ENCODE measurements at places on chromosomes 12 and 14.
A peak's percentile ranks its signal among the peaks of the same experiment; 100 is the strongest.

DNA sequence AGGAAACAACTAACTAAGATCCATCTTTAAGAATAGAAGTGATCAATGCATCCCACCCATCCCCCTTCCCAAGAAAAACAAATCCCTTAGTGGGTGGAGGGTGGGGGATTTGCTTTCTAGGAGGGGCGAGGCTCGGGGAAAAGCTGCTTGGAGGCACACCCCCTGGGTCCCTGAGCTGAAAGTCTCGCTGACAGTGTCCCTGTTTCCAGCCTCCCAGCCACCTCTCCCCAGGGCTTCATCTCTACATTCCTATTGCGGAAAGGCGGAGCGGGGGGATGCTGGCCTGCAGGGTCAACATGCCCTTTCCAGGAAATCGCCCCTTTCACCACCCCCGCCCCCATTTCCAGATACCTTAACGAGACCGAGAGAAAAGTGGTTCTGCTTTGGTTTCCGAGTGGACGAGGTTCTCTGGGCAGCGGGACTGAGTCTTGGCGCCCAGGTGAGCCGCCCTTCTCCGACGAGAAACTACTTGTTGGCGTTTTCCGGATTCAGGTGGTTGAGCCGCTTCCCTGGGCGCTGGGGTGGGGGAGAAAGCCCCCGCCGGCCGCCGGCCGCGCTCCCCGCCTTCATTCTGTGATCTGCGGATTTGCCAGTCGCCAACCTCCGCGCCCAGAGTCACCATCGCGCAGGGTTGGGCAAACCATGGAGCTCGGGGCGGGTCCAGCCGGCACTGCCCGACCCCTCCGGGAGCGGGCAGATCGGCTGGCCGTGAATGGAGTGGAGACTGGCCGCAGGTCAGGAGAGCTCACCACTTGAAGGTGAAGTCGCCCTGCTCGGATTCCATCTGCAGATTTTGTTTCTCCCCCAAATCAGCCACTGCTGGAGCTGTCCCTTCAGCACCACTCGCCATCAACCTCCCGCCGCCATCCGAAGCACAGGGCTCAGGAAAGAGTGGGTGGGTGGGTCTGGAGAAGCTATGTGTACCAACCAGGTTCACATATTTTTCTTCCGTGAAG, 505 bp downstream of the KCNC2 start:
- DNase-seq, result peak; percentile 34

DNA sequence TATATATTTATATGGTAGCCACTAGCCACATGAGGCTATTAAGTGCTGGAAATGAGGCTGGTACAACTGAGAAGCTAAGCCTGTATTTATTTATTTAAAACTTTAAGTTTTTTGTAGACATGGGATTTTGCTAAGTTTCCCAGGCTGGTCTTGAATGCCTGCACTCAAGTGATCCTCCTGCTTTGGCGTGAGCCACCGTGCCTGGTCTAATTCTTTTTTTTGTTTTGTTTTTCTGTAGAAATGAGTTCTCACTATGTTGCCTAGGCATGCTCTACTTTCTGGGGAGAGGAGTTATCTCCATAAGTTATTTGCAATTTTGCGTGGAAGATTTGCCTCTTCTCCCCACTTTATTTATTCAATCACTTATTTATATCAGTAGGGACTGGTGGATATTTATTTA, 4.8 kb upstream of the SNRNP35 start:
- no peak for DNase-seq

- peak; percentile 98 for DNase-seq
These were observed 137.0 kb downstream of the CRADD start for GRCh38 chr12:93813972-93814821.

GRCh38 chr14:92792885-92793284, 1.2 kb upstream of the GOLGA5 start:
- DNase-seq, result peak; percentile 28

GRCh38 chr14:106513302-106513701, 986.9 kb downstream of the TMEM121 start:
- no peak for DNase-seq

GRCh38 chr12:103538397-103538796, 42.6 kb upstream of the C12orf42 start:
- DNase-seq, result no peak

DNA sequence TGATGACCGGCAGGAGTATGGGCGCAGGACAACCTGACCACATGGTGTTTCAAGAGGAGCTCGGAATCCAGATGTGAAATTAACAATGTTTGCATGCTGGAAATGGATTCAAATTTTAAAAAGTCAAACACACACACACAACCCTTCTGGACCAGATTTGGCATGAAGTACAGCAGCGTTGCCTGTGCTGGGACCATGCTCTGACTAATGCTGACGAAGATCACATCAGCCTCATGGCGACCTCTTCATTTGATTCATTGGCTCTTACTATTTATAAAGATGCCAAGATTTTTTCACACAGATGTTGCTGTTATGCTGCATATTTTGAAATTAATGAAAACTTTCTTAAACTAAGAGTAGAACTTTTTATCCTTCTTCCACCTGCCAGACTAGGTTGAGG, 926.6 kb upstream of the TMEM132C start:
- no peak for DNase-seq

DNA sequence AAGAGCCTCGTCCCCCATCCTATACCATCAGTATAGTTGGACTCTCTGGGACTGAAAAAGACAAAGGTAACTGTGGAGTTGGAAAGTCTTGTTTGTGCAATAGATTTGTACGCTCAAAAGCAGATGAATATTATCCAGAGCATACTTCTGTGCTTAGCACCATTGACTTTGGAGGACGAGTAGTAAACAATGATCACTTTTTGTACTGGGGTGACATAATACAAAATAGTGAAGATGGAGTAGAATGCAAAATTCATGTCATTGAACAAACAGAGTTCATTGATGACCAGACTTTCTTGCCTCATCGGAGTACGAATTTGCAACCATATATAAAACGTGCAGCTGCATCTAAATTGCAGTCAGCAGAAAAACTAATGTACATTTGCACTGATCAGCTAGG, 13.6 kb downstream of the ARHGAP5 start:
- DNase-seq, result no peak

DNA sequence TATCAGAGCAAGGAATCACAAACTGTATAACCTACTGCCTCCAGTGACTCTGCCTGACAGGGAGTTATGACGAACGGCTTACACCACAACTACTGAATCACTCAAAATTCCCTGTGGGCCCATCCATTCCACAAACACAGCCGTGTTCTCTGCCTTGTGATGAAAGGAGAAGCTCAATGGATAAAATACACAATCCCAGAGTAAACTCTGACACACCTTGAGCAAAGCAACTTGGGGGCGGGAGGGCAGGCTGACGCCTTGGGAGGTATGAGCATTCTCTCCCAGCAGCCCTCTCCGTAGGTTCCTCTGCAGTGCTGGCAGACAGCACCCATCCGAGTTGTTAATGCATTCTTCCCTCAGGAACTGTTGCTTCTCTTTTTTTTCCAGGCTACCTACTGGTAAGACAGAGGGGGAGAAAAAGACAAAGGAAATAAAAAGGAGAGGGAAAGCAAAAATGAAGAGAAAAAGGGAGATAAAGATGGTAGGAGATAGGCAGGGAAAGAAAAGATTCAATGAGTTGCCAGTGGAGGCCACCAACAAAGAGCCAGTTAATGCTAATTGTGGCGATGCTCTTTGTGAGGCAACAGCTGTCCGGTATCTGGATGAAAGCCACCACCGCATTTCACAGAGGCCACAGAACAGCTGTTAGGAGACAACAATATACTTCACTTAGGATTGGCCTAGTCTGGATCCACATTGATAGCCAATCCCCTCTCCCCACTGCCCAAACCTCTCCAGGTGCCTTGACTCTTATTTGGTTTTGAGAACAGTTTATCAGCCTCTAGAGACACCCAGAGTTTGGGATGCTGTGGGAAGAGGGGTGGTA, 4.7 kb upstream of the DIO2 start:
- DNase-seq, result no peak

DNA sequence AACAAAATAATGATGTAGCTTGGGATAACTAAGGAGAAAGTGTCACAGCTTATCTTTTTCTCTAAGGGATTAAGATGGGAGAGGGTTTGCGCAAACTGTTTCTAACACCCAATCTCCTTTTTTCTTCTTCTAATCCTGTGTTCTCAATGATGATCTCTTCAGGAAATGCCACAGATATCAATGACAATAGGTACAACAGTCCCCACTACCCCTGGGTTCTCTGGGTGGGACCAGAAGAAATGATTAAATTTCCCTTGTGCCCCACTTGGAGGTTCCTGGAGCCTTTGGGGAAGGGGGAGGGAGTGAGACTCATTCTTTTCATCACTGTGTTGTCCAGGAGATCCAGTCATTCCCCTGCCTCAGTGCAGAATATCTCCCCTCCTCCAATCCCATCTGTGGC, 8.6 kb upstream of the PIP4K2C start:
- DNase-seq, result no peak

- DNase-seq, result no peak
These were observed 30.4 kb downstream of the FAM222A start for GRCh38 chr12:109744026-109744425.

- no peak for DNase-seq
These were observed 498 bp downstream of the GMFB start for GRCh38 chr14:54488318-54488645.

DNA sequence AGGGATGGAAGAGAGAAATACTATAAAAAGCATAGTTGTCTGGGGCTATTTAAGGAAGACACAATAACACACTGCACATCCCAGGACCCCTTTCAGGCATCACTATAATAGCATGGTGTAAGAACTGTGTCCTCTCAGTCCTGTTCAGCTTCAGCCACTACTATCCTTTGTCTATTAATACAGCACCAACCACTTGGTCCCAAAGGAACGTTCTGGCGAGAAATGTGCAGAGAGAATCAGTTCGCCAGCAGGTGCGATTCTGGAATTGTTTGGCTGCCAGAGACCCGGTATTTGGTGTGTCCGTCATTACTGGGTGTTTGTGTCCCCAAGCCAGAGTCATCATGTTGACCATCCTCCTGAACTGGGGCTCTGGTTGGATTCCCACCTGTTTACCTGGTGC, 52.7 kb downstream of the BICD1 start:
- no peak for DNase-seq

GRCh38 chr12:76866151-76866567, 12.7 kb downstream of the CSRP2 start:
- no peak for DNase-seq

DNA sequence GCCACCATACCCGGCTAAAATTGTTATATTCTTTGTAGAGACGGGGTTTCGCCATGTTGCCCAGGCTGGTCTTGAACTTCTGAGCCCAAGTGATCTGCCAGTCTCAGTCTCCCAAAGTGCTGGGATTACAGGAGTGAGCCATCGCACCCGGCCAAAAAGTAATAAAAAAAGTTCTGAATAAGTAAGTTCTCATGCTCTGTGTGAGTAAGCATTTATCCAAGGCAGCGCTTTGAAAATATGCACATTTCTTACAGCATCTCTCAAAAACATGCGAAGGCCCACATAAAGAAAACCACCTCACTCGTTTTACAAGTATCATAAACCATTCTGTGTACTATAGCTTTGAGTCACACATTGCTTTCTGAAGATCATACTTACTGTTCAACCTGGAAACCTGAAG, 8.6 kb downstream of the GIT2 start:
- no peak for DNase-seq

GRCh38 chr12:27387473-27387872, 54.8 kb downstream of the BMAL2 start:
- no peak for DNase-seq

- DNase-seq, result no peak
These were observed 1.6 kb downstream of the BEGAIN start for GRCh38 chr14:100585448-100586152.

DNA sequence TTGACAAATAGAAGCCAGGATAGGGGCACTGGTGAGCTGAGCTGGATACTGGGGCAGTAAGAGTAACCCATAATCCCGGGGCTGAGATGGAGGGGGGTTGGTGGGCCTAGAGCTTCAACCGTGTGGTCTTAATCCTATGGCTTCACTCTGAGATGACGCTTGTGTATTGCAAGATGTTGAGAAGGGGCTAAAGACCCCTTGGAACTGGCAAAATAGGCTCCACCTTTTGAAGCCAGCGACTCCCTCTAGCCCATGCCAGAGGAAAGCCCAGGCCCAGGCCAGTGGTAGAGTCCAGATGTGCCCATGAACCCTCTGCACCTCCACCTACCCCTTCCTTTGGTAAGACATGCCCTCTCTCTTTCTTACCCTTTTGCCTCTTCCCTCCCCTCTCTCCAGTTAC, 4.6 kb downstream of the HOXC12 start:
- DNase-seq, result no peak

GRCh38 chr12:58386136-58386535, 444.8 kb downstream of the ATP23 start:
- DNase-seq, result no peak

DNA sequence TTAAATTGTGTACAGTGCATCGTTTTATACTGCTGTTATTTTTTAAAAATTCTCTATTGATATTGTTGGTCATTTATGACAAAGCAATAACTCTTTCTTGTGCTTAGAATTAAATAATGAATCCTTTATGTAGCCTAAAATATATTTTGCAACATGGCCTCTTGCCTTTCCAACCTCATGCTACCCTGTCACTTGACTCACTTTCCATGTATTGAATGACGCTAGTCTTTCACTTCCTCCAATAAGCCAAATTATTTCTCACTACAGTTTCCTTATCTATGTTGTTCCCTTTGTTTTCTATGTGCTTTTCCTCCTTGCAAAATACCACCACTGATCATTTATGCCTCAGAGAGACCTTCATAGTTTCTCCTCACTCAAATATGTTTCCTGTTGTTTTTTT, 16.3 kb upstream of the EPYC start:
- DNase-seq, result no peak

GRCh38 chr12:92597997-92598396, 104.8 kb upstream of the PLEKHG7 start:
- no peak for DNase-seq

- DNase-seq, result no peak
These were observed 37.9 kb downstream of the SH2B3 start for GRCh38 chr12:111443586-111443985.

DNA sequence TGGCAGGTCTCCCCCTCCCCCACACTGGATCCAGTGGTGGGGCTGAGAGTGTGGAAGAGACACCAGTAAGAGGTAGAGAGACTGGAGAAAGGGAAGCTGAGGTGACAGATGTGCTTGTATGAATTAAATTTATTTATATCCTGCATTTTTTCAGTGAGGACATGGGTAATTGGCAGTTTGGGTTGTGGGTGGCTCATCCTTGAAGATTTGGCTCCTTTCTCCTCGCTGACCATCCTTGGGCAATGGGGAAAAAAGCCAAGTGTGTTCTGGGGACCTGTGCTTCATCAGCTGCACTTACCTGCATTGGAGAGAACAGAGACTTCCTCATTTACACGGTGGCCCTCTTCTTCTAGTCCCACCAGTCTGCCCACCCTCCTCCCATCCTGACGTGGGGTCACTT, 86.4 kb downstream of the RFX4 start:
- no peak for DNase-seq

- no peak for DNase-seq
These were observed 4.1 kb downstream of the TSHR start for GRCh38 chr14:80959496-80959895.

- no peak for DNase-seq
These were observed 59.3 kb downstream of the PPP1R13B start for GRCh38 chr14:103788086-103788485.

GRCh38 chr12:52229836-52230343, 3.2 kb upstream of the KRT7 start:
- DNase-seq, result no peak

- no peak for DNase-seq
These were observed 1367.5 kb downstream of the AACS start for GRCh38 chr12:126432780-126433179.

- no peak for DNase-seq
These were observed 504.6 kb downstream of the ALG10 start for GRCh38 chr12:34526946-34527345.

GRCh38 chr14:91980157-91980556, 32.7 kb upstream of the FBLN5 start:
- DNase-seq, result no peak

GRCh38 chr12:105659355-105660075, 329.0 kb downstream of the C12orf75 start:
- no peak for DNase-seq
